Activated effector memory CD4-positive, alpha-beta T cell treated with Interleukin-2 at 50 U/mL for 16 hours (primary cell): ENCODE measurements at places on chromosomes 4 and X.

DNA sequence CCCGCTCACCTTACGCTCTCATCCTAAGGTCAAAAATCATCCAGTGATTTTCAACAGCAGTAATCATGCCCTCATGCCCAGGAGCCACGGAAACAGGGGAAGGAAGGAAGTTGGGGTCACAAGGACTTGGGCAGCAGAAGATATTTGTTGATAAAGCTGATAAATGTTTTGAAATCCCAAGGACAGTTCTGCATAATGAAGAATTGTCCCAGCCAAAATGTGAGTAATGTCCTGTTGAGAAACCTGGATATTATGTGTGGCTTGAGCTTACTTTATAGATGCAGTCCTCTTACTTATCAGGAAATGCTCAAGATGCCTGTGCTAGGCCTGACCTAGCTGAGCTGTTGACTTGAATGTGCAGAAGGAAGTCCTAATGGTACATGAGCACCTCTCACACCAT lies 263.0 kb upstream of the ZFP42 start:
- no peak for DNase-seq

- DNase-seq: peak; percentile 9
Observed at GRCh38 chr4:77240469-77241066, 83.6 kb downstream of the CCNG2 start.

DNA sequence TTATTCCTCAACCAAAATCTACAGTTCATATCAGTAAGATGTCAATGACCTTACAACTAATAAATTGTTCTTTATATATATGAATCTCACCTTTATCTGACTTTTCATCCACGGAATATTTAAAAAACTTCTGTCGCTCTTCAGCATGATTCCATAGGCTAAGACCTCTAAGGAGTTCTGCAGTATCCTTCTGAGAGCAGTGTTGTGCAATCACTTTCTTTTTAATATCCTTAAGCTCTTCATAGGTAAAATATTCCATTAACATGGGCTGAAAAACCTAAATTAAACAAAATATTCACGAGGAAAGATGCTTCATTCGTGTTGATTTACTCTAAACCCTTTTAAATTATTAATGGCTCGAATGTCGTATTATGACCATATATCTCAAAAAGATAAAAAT lies 16.7 kb downstream of the FBXL5 start:
- no peak for DNase-seq

DNA sequence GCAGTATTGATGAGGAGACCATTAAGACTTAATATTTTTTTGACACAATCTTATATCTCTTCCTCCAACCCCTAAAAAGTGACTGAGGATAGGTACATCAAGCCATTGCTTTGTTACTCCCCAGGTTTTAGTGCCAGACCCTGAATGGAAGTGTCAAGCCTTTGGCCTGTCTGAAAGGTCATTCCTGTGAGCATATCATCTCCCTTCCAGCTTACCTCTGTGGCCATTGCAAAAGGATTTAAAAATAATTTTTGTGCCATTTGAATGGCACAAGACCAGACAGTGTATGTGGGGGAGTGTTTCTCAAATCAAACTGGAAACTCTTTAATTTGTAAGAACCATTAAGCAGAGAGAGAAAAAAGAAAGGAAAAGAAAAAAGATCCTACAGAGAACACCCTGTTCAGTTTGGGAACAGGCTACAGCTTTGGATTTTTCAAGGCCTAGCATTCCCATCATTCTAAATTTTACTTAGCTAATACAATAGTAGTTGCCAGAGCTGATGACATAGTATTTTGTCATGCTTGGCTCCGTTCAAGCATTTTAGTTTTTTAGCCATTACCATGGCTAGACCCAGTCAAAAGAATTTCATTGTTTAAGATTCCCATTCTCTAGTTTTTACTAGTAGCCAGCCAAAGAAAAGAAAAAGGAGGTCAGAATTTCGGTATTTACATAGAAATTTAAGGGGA lies 49.6 kb downstream of the HPF1 start:
- no peak for DNase-seq

DNA sequence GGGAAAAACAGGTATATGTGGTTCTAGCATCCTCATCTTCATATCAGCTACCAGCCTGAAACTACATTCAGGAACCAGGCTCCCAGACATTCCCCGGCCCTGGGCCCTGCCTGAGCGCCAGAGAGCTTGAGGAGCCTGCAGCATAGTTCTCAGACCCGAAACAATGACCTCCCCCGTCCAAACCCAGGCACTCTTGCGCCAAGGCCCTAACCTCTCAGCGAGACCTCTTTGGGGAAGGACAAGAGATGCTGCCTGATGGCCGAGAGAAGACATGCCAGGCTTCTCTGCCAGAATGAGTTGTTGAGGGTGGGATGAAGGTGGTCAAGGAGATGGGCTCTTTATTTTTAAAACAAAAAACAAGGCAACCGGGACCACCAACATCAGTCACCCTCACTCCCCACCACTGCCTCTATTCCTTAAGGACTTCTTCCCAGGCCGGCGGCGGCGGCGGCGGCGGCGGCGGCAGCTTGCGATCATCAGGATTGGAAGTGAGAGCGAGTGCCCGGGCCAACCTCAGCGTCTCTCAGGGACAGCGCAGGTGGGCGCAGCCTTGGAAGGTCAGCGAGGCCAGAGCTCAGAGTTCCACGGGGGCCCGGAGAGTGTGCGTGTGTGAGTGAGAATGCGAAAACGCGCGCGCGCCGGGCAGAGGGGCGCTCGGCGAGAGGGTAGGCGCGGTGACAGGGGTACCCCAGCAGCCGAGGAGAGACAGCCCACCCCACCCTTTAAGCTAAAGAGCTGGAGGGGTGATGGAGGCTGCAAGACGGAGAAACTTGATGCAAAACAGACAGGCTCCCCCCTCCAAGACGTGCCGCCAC lies 601 bp downstream of the INPP4B start:
- DNase-seq: no peak

DNA sequence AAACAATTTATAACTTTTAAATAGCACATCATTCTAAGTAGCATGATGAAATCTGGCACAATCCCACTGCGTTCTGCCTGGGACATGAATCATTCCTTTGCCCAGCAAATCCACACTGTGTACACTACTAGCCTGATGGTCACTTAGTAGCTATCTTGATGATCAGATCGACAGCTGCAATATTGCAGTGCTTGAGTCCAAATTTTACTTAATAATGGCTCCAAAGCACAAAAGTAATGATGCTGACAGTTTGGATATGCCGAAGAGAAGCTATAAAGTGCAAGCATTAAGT lies 86.6 kb upstream of the NPNT start:
- no peak for DNase-seq

DNA sequence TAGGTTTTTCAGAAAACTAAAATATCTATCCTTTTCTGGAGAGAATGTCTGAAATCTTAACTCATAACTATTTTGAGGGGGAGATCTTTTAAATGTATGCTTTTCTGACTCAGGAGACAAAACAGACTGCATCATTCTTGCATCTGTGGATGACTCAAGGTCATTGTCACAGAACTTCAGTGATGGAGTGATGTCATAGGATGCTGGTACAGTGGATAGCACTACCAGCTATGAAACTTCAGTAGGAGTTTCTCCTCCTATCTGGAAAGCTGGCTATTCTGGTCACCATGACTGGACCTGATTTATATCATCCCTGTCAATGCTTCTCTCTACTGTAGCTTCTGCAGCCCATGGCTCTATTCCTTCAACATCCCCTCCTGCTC lies 50.3 kb downstream of the PARM1 start:
- DNase-seq: no peak

- no peak for DNase-seq
Observed at GRCh38 chr4:25235401-25235800, 1.6 kb downstream of the PI4K2B start.

- DNase-seq: no peak
Observed at GRCh38 chr4:43348591-43348990, 456.1 kb downstream of the GRXCR1 start.

DNA sequence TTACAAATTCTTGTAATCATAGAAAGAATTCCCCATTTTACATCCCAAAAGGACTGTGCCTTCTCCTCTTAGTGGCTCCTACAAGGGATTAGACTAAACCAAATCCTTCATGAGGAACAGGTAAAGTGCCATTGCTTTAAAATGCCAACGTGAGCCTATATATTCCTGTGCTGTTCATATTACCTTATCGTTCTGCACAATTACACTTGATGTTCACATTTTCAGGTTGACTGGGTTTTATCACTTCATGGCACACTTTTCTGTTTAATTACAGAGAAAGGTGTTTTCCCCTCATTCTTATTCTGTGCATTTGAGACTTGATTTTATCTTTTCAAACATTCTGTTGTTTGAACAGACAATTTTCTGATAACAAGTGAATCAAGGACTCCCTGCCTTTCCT lies 645.6 kb upstream of the FTHL17 start:
- no peak for DNase-seq
